ENCODE measurements at places on chromosomes 4 and X.

- DNase-seq = no peak
These were observed 117.9 kb downstream of the SH3RF1 start for GRCh38 chr4:169152899-169153298.

DNA sequence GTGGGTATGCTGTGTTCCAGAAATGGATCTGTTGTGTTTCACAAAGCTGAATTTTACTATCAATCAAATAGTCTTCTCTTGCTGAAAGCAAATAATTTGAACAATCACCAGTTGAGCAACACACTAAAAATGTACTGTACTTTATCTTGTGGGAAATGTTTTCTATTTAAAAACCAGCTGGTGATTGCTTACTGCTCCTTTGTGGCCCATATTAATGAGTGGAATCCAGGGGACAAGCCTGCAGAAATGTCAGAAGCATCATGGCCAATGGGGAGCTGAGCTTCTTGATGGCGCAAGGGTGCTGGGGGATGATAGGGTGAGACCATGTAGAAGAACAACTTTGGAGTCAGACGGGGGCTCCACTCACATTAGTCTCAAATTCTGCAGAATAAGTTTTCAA is 346.2 kb downstream of the ARHGAP10 start:
- no peak for DNase-seq

DNA sequence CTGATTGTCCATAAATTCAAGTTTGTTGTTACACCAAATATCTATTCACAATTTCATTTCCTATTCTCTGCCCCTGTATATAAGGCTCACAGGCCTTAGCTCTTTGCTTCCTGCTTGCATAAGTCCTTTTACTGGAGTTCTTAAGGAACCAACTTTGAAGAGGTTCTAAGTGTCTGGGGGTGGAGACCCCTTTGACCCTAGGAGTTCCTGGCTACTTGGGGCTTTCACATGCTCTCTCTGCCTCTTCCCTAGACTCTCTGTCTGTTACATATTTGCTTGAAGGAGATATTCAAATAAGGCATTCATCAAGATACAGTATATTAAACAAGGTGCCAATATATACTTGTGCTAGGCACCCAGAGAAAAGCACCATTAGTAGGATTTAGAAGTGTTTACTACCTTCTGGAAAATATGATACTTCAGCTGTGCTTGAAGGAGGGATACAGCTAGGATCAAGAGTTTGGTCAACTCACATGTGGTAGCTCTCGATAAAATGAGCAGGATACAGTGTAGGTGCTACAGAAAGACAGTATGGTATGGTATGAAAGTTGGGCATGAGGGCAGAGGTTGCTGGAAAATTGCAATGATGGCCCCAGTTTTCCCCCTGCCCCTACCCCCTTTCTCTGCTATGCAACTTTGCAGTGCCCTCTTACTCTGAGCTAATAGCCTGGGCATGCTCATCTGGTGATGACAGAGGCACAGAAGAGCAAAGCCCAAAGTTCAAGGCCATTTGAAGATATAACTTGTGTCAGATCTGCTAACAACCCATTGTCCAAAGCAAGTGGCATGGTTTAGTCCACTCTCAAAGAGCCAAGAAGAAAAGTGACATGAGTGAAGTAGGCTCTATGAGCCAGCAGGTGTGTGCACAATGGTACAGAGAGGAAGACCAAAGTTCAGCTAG is 107.6 kb upstream of the CPEB2 start:
- no peak for DNase-seq

DNA sequence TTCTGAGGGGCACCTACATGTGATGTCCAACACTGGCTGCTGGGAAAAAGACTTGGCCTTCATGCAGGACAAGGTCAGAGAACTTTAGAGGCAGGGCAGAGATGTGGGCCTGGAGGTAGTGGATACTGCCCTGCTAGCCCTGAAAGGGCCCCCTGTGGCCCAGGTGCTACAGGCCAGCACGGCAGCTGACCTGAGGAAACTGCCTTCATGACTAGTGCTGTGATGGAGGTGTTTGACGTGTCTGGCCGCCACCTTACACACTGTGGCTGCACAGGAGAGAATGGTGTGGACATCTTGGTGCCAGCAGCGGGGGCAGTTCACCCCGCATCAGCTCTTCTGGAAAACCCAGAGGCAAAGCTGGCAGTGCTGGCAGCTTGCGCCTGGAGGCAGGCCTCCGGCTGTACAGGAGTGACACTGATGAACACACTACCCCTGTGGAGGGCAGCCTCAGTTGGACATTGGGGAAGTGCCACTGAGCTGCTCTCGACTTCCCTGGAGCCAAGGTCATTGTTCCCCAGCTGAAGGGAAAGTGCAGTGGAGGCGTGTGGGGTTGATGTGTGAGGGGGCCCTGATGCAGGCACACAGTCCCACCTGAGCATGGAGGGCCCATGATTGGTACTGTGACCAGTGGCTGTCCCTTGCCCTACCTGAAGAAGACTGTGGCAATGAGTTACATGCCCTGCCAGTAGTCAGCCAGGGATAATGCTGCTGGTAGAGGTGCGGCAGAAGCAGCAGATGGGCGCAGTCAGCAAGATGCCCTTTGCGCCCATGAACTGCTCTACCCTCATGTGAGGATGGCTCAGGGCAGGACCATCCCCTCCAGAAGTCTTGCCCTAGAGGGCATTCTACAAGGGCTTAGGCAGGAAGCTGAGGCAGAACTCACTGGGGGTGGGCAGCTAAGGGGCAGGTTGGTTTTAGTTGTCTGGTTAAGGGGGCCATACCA is 36.9 kb downstream of the COQ2 start:
- DNase-seq = no peak

- DNase-seq = no peak
These were observed 4.4 kb upstream of the INPP4B start for GRCh38 chr4:142850478-142850877.

DNA sequence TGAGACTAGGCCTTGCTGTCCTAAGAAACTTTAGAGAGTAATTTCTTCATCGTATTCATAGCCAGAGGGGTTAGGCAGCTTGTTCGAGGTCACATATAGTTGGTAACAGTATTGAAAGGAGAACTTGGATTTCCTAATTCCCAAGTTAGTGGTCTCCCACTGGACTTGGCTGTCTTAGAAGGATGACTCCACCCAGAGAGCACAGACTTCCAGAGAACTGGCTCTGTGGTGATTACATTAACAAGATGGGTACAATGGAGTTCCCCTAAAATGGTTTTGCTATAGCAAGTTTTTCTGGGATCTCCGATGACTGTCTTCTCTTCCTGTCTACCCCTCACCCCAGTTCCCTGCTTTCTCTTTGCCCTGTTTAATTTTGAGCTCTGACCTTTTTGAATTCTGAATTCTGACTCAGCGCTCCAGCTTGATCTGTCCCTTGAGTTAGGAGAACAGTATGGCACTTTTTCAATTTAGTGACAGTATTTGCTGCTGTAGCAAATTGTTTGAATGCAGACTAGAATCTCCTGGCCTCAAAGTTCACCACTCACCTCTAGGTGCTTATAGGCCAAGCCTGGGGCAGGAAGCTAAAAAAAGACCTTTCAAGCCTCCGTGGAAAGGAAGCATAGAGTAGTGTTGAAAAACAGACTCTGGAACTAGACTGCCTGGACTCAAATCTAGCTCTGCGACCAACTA is 6.9 kb downstream of the MSN start:
- DNase-seq = no peak

GRCh38 chrX:63439580-63439979 is 88.4 kb upstream of the SPIN4 start:
- no peak for DNase-seq

DNA sequence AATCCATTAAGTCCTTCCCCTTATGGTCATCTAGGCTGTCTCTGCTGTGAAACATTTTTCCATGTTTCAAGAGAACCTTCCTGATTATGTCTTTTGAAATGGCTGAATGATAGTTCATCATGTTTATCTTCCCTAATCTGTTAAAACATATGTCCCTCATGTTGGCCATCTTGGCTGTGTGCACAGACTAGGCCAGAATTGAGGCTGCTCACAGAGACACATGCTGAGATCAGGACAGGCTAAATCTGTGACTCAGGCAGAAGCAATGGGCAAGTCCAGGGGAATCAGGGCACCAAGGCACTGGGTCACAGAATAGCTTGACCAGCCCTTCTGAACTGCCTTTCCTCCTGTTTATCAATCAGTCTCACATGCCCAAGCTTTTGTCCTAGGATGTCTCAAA is 78.3 kb downstream of the FHDC1 start:
- no peak for DNase-seq

DNA sequence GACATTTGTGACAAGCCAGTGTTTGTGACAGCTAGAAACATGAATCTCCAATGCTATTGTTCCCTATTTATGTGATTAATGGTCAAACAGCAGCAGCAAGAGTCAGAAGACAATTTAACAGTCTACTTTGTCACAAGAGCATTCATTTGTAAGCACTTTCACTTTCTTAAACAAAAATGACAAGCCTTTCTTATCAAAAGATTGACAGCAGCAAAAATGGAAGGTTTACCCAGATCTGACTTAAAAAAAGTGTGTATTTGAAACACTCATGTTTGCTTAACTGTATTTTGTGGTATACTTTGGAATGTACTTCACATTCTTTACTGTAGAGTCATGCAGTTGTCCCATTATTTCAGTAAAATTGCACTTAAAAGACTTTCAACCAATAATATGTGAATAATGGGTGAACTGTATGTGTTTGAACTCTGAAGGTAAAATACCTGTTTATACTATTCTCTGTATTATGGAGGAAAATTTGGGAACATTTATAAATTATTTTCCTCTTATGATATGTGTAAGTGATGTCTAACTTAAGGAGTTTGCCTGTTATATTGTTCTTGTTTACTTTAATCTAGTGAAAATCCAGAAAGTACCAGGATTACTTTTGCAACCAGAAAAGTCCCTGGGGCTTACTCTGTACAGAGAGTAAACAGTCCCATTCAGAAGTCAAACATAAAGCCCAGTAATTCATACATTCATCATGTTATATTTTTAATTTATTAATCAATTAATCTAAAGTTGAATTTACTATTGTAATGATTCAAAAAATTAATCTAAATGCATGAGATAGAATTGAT is 314.9 kb upstream of the TRAM1L1 start:
- DNase-seq = no peak

- no peak for DNase-seq
These were observed 24.3 kb upstream of the NDNF start for GRCh38 chr4:121096629-121097028.

DNA sequence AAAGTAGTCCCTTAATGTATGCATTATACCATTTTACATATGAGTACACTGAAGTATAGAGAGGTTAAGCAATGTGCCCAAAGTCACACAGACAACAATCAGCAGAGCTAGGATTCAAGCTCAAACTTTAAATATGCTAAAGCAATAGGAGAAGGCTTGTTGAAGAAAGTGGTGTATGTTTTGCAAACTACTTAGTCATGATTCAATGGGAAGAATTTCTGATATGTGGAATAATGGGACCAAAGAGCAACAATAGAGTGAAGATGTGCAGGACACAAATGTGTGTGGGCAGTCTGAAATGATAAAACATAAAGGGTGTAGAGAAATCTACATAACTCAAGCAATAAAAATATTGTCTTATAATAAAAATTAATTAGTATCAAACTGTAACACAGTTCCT is 109.0 kb upstream of the ARSJ start:
- DNase-seq = no peak

DNA sequence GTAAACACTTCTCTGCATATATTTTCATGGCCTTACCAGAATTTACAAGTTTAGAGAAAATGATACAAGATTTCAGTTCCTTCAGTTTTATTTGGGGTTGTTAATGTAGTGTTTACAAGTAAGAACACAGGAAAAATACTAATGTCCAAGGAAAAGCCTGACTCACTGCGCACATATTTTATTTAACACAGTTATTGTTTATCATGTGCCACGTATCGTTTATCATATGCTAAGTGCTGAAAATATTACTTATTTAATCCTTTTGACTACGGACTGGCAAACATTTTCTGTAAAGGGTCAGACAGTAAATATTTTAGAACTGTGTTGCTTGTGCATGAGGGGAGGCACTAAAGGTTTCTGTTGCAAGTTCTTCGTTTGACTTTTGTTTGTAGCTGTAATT is 794 bp downstream of the HSD17B13 start:
- no peak for DNase-seq

DNA sequence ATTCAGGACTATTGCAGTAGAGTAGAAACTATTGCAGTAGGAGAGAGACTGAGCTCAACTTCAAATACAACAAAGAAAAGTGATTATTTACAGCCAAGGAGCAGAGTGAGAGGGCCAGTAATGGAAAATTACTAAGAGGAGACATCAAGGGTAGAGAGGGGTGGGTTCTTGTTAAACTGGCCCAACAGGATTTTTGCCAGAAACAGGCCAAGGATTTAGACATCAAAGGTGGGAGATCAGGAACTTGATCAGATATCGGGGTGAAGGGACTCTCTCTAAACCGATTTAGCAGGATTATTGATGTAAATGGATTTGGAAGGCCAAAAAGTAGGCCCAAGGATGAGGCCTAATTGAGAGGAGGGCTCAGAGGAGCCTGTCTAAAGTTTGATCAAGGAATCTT is 64.8 kb downstream of the IRS4 start:
- DNase-seq = no peak

GRCh38 chr4:1502501-1502886 is 96.3 kb upstream of the NKX1-1 start:
- DNase-seq = no peak

GRCh38 chrX:119541188-119541587 is 24.0 kb downstream of the STEEP1 start:
- DNase-seq = no peak

DNA sequence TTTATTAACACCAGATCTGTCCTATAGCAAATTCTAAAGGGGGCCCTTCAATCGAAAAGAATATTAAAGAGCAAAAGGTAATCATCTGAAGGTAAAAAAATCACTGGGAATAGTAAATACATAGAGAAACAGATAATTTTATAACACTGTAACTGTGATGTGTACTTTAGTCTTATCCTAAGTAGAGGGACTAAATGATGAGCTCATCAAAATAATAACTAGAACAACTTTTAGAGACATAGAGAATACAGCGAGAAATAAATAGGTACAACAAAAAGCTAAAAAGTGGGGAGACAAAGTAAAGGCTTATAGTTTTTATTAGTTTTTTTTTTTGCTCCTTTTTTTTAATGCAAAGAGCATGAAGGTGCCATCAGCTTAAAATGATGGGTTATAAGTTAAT is 17.3 kb upstream of the CT83 start:
- no peak for DNase-seq

GRCh38 chr4:18039113-18039512 is 17.6 kb upstream of the LCORL start:
- no peak for DNase-seq

DNA sequence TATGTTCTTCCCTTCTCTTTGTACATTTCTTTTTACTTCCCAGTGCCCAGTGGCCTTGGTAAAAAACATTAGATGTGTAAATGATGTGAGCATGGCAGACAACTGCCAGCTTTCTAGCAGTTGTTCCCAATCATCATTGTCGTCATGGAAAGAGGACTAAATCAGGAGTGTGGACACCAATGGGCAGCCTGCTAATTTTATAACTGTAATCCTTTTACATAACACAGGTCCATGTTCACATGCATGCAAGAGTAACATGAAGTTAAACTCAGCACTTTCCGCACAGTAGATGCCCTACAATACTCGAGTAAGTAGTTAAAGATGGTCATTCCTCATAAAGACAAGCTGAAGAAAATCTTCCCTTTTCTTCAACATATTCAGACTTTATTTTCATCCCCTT is 23.4 kb upstream of the G3BP2 start:
- no peak for DNase-seq

- DNase-seq = no peak
These were observed 109.1 kb upstream of the TBL1X start for GRCh38 chrX:9355739-9356138.

All from stimulated activated CD8-positive, alpha-beta memory T cell treated with anti-CD3 and anti-CD28 coated beads, Interleukin-12 subunit alpha, Interleukin-12 subunit beta, amount 100 ng/mL, for 1 hour (primary cell).